T-helper 1 cell treated with Interleukin-12 subunit alpha and Interleukin-12 subunit beta and Interleukin-4 antibody, amounts not matched to agents 30 ng/mL and 1 ng/mL, for 36 hours (primary cell): ENCODE measurements at places on chromosomes 3 and 15. TPM values are rescaled to one million over a fixed set of nuclear protein-coding genes. Genes with fewer than 3 reads are reported as not detected.

The LXN gene
- total RNA-seq, result 12.0 and 13.1 TPM in 2 replicates

The SEC62 gene
- 76.8 and 87.2 TPM in 2 replicates for total RNA-seq

The IMPG2 gene
- 0.51 and 0.54 TPM in 2 replicates for total RNA-seq

The CYP11A1 gene
- total RNA-seq, result not detected in 2 replicates

The LSAMP gene
- not detected in 2 replicates for total RNA-seq

The ZNF501 gene
- 1.2 and 2.5 TPM in 2 replicates for total RNA-seq

The ABHD10 gene
- 29.7 and 32.3 TPM in 2 replicates for total RNA-seq

The KLF15 gene
- total RNA-seq, result not detected in 2 replicates

The GOLGA6A gene
- total RNA-seq, result 0.17 TPM in 1 of 2 replicates, not detected in the other

The ARL6 gene
- total RNA-seq, result 3.8 and 5.9 TPM in 2 replicates

The KNG1 gene
- not detected in 2 replicates for total RNA-seq

The SLC9C1 gene
- not detected in 2 replicates for total RNA-seq

The MASP1 gene
- not detected in 2 replicates for total RNA-seq

The PLSCR5 gene
- total RNA-seq, result not detected in 2 replicates

The CCR2 gene
- total RNA-seq, result 80.8 and 82.8 TPM in 2 replicates

The C3orf20 gene
- total RNA-seq, result 0.24 and 0.25 TPM in 2 replicates

The AMIGO3 gene
- 0.51 and 0.98 TPM in 2 replicates for total RNA-seq

The RBP2 gene
- total RNA-seq, result not detected in 2 replicates

The TGM5 gene
- 0.20 and 0.39 TPM in 2 replicates for total RNA-seq

The SAMD7 gene
- not detected in 2 replicates for total RNA-seq

The OCA2 gene
- total RNA-seq, result not detected in 2 replicates

The FAM3D gene
- not detected in 2 replicates for total RNA-seq

The MCF2L2 gene
- 3.8 and 3.9 TPM in 2 replicates for total RNA-seq

The C2CD4A gene
- total RNA-seq, result not detected in 2 replicates

The NR2E3 gene
- not detected in 2 replicates for total RNA-seq

The NPAP1 gene
- not detected in 2 replicates for total RNA-seq

The CASR gene
- total RNA-seq, result not detected in 2 replicates

The IL5RA gene
- total RNA-seq, result not detected in 2 replicates

The SLC28A1 gene
- total RNA-seq, result not detected in 2 replicates

The CX3CR1 gene
- total RNA-seq, result 8.5 and 12.4 TPM in 2 replicates

The CELF6 gene
- total RNA-seq, result 0.98 and 1.1 TPM in 2 replicates

The VWA5B2 gene
- not detected in 2 replicates for total RNA-seq

The MEGF11 gene
- total RNA-seq, result 0.78 TPM in 1 of 2 replicates, not detected in the other

The BCL2A1 gene
- 31.0 and 32.8 TPM in 2 replicates for total RNA-seq

The SNURF gene
- 11.9 and 13.8 TPM in 2 replicates for total RNA-seq

The HCN4 gene
- not detected in 2 replicates for total RNA-seq

The CTXN2 gene
- not detected in 2 replicates for total RNA-seq

The RAD51 gene
- 47.7 and 51.4 TPM in 2 replicates for total RNA-seq

The SLC15A2 gene
- total RNA-seq, result 2.2 and 5.7 TPM in 2 replicates

The NANOGP8 gene
- total RNA-seq, result not detected in 2 replicates

The C3orf70 gene
- total RNA-seq, result 0.05 and 0.10 TPM in 2 replicates

The RTP3 gene
- total RNA-seq, result not detected in 2 replicates

The C3orf52 gene
- 10.1 and 11.0 TPM in 2 replicates for total RNA-seq

The MAP2K5 gene
- total RNA-seq, result 20.4 and 21.2 TPM in 2 replicates

The FOXL2 gene
- not detected in 2 replicates for total RNA-seq
